CD4-positive, alpha-beta T cell treated with Interleukin-6 at 100 ng/mL for 8 hours (primary cell): ENCODE measurements at places on chromosomes 2 and 18.

- DNase-seq: no peak
These were observed 45.8 kb upstream of the NFU1 start for GRCh38 chr2:69483024-69483423.

DNA sequence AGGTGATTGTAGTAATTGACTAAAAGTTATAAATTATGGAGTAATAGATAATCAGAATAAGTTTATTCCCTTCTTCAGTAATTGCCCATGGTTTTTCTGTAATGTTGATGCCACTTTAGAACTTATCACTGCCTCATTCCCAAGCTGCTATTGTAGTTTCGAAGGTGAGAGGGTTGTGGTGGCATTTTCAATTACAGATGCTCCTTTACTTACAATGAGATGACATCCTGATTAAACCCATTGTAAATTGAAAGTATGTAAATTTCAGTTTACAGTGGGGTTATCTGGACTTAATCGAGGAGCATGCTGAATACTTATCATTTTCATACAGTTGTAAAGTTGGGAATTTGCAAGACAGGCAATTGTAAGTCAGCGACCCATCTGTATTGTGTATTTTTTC lies 2.9 kb downstream of the NDUFV2 start:
- DNase-seq: no peak

GRCh38 chr2:239146011-239146641 lies 254.7 kb downstream of the HDAC4 start:
- DNase-seq: no peak

DNA sequence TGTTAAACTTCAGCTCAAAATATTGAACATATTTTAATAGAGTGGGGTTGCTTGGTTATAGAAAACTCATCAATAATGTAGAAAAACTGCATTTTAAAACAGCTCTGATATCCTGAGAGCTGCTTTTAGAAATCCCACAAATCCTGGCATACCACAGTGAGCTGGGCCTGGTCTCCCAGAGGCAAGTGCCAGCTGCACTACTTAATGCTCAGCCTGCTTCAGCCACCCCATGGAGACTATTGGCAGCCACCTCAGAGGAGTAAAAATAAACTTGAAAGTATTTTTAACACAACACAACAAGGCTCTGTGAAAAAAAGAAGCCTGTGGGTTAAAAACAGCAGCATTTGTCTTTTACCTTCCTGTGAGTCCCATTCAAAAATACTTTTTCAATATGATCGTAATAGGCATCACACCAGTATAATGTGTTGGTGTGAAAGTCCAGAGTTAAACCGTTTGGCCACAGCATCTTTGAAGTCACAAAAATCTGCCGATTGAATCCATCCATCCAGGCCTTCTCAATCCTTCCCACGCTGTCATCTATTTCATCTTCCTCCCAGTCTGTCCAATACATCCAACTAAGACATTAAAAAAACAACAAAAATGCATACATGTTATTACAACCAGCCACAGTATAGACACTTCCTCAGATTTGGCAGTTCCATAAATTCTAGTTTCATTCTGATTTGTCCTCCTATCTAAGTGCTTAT lies 1115.3 kb downstream of the LRP1B start:
- DNase-seq: no peak

- DNase-seq: no peak
These were observed 647.8 kb upstream of the RAB6C start for GRCh38 chr2:129331638-129332037.

DNA sequence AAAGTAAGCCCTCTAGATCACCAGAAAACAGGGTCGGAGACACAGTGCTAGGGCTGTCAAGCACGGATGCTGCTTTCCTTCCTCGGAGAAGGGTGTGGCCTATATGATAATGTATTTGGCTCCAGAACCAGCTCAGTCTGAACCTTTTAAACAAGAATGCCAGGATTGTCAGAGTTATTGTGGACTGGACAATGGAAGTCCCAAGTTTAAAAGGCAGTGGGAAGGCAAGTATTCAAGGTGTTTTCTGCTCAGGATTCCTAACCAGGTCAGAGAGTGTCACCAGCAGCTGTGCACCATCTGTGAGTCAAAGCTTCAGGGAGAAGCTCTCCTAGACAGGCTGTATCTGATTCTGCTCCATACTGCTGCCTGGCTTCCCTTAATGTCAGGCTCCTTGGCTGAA lies 94.8 kb downstream of the SPOPL start:
- no peak for DNase-seq
